Activated CD4-positive, alpha-beta T cell treated with anti-CD3 and anti-CD28 coated beads, Interleukin-2, amount 50 U/mL, for 24 hours (primary cell): ENCODE measurements at places on chromosomes 3 and 15.

- no peak for DNase-seq
These were observed 278.7 kb downstream of the TIGIT start for GRCh38 chr3:114572364-114573062.

DNA sequence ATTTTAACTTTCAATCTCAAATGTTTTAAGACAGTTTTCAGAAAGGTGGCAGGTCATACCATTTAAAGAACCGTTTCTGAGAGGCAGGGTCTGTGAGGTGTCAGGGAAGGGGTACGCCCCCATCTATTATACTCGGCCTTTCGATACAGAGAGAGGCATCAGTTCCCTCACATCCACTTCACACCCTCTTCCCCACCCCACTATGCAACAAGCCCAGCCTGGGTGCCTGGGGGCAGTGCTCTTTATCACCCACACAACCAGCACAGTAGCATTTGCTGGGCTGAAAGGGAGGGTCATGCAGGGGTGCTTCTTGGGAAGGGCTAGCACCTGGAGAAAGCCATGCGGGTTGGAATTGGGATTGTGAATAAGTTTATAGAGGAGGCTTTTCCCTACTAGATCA lies 56.0 kb upstream of the KCNMB2 start:
- no peak for DNase-seq

GRCh38 chr15:67196672-67197363 lies 57.6 kb downstream of the AAGAB start:
- DNase-seq, result no peak

DNA sequence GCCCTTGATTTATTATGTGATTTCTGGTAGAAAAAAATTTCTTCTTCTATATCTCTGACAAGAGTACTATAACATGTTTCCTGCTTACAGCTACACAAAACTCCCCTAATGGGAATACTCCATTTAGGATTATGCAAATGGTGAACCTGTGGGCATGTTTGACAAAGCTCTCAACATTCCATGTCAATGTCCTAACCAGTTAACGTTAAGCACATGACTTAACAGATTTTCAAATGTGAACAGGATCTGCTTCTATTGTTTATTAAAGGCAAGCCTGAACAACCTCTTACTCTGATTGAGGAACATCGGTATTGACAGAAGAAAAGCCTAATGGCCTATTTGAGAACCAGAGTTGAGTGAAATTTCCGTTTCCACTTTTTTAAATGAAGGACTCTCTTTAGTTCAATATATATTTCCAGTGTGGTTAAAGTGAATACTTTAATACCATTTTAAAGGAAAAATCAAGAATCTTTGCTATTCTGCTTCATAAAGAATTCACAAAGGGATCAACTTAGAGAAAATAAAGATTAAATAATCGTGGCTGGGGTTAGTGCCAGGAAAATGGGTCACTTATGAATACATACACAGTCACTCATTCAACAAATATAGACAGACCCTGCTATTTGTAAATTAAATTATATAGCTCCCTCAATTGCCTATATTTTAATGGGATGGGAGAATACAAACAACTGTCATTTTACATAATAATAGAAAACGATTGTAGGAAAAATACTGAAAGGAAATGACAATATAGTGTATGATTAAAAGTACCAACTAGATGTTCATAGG lies 300.3 kb upstream of the CBLB start:
- no peak for DNase-seq

DNA sequence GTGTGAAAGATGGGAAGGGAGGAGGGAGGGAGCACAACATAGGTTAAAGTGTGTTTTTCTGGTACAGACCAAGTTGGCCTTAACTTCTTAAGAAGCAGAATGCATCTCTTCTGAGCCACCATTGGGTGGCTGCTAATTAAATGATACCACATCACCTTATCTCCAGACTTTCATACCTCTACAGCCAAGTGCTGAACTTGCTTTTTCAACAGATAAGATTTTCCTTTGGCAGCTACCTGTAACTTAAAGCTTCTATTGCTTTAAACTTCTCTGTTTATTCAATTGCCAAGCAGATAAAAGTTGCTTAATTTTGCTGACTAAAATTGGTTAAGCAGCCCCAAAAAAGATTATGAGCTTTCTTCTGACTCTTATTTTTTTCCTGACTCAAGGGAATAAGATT lies 292.4 kb upstream of the SGO1 start:
- no peak for DNase-seq

- no peak for DNase-seq
These were observed 3.2 kb downstream of the MAN2A2 start for GRCh38 chr15:90906181-90906849.

DNA sequence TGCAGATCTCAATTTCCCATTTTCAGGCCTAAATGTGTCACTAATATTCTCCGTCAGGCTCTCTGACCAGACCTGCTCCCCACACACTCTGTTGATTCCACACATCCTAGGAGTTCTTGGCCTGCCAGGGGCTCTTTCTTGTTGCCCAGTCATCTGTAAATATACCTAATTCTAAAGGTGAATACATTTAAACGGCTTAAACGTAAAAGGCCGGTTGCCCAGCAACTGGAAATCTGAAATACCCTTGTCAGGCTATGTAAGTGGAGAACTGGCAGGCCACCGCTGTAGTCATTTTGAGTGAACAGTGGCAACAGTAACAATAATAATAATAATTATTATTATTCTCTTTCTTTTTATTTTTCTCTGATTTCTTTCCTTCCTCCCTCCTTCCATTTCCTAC lies 302.7 kb downstream of the AGBL1 start:
- DNase-seq, result no peak
